ENCODE measurements at places on chromosomes 7 and 10.

- no peaks in the 10 kb centered on the region for H3K4me1 ChIP-seq
- H3K27me3 ChIP-seq, result no peaks in the 10 kb centered on the region
- no peak for DNase-seq
- H3K36me3 ChIP-seq, result no peaks in the 10 kb centered on the region
- no peak overlapping the region for H3K4me3 ChIP-seq
Observed at GRCh38 chr10:114367351-114368056, 36.8 kb downstream of the AFAP1L2 start.

- H3K27ac ChIP-seq, result no peak overlapping the region
- peaks cover 21% of the 10 kb centered on the region for H3K27me3 ChIP-seq
- peak overlapping the region; percentile 72 for H3K4me3 ChIP-seq
- peaks cover 44% of the 10 kb centered on the region for H3K4me1 ChIP-seq
- DNase-seq, result no peak
Observed at GRCh38 chr7:1667566-1668395, 2.3 kb upstream of the ELFN1 start.

- peak overlapping the region; percentile 65 for H3K4me3 ChIP-seq
- H3K4me1 ChIP-seq, result peaks cover 42% of the 10 kb centered on the region
- H3K27ac ChIP-seq, result peak overlapping the region; percentile 97
Observed at GRCh38 chr7:99325001-99325493, 651 bp upstream of the ARPC1A start.

- H3K4me3 ChIP-seq, result no peak overlapping the region
- H3K27ac ChIP-seq, result no peak overlapping the region
Observed at GRCh38 chr7:18353339-18353738, 142.2 kb upstream of the HDAC9 start.

DNA sequence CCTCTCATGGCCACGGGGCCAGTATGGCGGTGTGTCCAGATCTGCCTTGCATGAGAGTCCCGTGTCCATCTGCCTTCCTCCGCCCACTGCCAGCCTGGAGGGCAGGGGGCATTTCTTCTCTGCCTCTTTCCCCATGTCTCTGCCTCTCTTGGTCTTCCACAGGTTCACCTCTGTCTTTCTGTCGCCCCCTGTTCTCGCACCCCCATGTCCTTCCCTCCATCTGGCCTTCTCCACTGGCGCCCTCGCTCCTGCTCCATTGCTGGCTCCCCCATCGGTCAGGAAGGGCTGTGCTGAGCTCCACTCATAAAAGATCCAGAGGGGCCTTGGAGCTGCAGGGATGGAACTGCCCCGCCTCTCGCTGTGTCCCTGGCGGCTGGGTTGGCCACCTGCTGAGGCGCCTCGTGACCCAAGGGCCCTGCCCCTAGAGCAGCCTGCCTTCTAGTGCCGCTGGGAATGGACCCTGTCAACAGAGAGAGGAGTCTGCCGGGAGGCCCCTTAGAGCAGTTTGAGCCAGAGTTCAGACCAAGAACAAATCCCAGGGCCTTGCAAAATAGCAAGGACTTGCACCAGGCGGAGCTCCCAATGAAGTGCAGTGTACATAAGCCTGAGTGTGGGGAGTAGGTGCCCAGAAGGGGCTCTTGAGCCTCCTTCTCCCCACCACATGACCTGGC lies 42.0 kb downstream of the GOLGA7B start:
- H3K27me3 ChIP-seq, result no peaks in the 10 kb centered on the region
- no peaks in the 10 kb centered on the region for H3K36me3 ChIP-seq
- no peak overlapping the region for H3K4me3 ChIP-seq
- DNase-seq, result no peak
- H3K27ac ChIP-seq, result no peak overlapping the region

GRCh38 chr7:38681882-38682281 lies 50.7 kb upstream of the AMPH start:
- no peaks in the 10 kb centered on the region for H3K4me1 ChIP-seq
- no peak overlapping the region for H3K4me3 ChIP-seq
- H3K27me3 ChIP-seq, result peaks cover 4% of the 10 kb centered on the region
- no peak for DNase-seq
- no peak overlapping the region for H3K27ac ChIP-seq

DNA sequence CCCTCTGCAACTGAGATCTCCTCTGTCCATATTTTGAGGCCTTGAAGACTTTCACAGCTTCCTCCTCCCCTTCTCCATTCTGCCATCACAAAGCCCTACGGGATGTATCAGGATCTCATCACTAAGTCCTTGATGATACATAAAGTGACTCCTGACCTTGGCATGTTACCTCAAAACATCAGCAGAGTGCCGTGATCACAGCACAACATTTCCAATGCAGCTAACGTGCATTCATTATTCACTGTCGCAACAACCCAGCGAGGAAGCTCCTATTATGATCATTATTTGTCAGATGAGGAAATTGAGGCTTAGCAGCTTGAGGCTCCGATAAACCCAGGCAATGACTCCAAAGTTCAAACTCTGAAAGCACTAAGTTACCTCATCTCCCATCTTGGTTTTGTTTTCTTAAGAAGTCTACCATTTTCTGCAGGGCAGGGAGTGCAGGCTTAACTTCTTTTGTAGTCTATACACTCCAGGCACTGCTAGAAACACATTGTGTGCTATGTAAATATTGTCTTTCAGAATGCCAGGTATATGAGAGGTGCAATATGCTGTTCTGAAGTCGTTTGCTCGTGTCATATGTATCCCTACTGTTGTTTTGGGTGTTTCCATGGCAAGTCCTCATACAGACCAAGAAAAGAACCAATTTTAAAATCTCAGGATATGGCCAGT lies 80.6 kb upstream of the C1QL3 start:
- H3K27ac ChIP-seq, result no peak overlapping the region
- no peaks in the 10 kb centered on the region for H3K4me1 ChIP-seq
- no peaks in the 10 kb centered on the region for H3K27me3 ChIP-seq
- H3K36me3 ChIP-seq, result no peaks in the 10 kb centered on the region
- no peak overlapping the region for H3K4me3 ChIP-seq

- H3K27me3 ChIP-seq, result no peaks in the 10 kb centered on the region
- no peak overlapping the region for H3K4me3 ChIP-seq
- H3K4me1 ChIP-seq, result no peaks in the 10 kb centered on the region
- no peak overlapping the region for H3K27ac ChIP-seq
Observed at GRCh38 chr7:135833642-135834041, 85.0 kb upstream of the FAM180A start.

DNA sequence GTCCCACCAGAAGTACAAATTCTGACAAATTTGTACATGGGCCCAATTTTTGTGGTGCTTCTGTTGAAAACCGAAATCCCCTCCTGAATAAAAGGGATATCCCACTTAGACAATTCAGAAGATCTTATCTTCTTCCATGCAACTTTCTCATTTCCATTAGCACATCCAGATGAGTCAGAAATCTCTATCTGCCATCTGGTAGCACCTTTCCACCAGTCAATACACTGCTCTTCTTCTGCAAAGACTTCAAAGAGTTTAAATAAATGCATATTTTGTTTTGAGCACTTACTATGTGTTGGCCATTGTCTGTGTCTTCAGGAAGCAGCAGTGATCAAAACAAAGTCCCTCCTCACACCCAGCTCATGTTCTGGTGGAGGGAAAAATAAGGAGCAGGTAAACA lies 12.7 kb upstream of the KLF6 start:
- H3K4me3 ChIP-seq, result no peak overlapping the region
- H3K36me3 ChIP-seq, result no peaks in the 10 kb centered on the region
- H3K27ac ChIP-seq, result no peak overlapping the region
- peaks cover 22% of the 10 kb centered on the region for H3K4me1 ChIP-seq

DNA sequence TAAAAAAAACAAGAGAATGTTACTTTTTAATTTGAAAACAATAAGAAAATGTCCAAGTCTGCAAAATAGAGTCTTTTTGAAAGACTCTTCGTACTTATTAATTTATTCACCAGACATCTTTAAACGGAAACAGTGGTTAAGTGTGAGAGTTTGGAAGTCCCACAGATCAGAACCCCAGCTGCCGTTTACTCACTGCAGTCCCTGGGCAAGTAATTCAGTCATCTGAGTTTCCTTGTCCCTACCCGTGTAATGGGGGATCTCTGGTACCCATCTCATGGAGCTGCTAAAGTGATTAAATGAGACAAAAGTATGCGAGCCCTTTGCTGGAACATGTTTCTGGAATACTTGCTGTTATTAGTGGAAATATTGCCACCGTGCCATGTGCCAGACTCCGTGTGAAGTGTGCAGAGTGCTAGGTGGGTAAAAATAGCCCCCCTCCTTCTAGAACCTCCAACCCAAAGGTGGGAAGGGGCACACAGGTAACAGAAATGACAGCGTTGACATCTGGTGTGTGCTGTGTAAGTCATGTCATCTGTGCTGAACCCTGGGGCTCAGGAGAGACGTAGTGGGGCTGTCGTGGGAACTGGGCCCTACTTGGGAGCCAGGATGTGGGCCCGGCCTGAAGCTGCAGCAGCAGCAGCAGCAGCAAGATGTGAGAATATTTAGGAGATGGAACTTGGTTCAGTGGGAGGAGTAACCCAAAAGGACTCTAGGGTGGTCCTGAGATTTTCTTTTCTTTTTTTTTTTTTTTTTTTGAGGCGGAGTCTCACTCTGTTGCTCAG lies 140.5 kb downstream of the CUX1 start:
- peak; percentile 59 for DNase-seq
- no peaks in the 10 kb centered on the region for H3K27me3 ChIP-seq
- peaks cover 5% of the 10 kb centered on the region for H3K36me3 ChIP-seq
- peak overlapping the region; percentile 84 for H3K27ac ChIP-seq
- H3K4me3 ChIP-seq, result no peak overlapping the region
- H3K4me1 ChIP-seq, result peaks cover 59% of the 10 kb centered on the region

- H3K4me1 ChIP-seq, result no peaks in the 10 kb centered on the region
- H3K4me3 ChIP-seq, result no peak overlapping the region
Observed at GRCh38 chr7:953547-954327, 743 bp downstream of the ADAP1 start.

GRCh38 chr10:51530541-51530940 lies 168.9 kb downstream of the CSTF2T start:
- no peaks in the 10 kb centered on the region for H3K36me3 ChIP-seq
- no peak overlapping the region for H3K4me3 ChIP-seq
- no peaks in the 10 kb centered on the region for H3K4me1 ChIP-seq

- no peaks in the 10 kb centered on the region for H3K36me3 ChIP-seq
- no peak overlapping the region for H3K27ac ChIP-seq
Observed at GRCh38 chr10:11702264-11702663, 39.9 kb upstream of the ECHDC3 start.

- DNase-seq, result no peak
- peaks cover 17% of the 10 kb centered on the region for H3K27me3 ChIP-seq
- H3K4me1 ChIP-seq, result no peaks in the 10 kb centered on the region
- H3K36me3 ChIP-seq, result no peaks in the 10 kb centered on the region
- no peak overlapping the region for H3K4me3 ChIP-seq
- no peak overlapping the region for H3K27ac ChIP-seq
Observed at GRCh38 chr10:118394301-118395200, 52.4 kb upstream of the FAM204A start.

DNA sequence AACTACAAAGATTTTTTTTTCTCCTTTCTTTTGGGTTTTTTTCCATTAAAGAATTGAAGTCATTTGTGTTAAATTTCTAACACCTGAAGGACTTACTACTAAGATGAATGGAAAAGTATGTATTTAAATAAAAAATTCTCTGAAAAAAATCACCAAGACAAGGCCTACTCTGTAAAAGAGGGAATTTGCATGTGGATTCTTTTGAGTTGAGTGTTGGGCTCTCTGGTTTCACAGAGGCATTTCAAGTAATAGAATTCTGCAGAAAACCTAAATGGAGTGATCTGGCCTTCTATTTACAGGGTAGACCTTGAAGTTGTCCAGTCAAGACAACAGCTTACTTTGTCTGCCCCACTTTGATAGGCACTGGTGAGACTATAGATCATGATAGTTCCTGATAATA lies 4.1 kb downstream of the LRRC17 start:
- peaks cover 4% of the 10 kb centered on the region for H3K27me3 ChIP-seq
- H3K27ac ChIP-seq, result no peak overlapping the region
- no peak overlapping the region for H3K4me3 ChIP-seq
- no peaks in the 10 kb centered on the region for H3K4me1 ChIP-seq
- no peaks in the 10 kb centered on the region for H3K36me3 ChIP-seq
- DNase-seq, result no peak

GRCh38 chr10:10814069-10814468 lies 203.6 kb upstream of the CELF2 start:
- no peaks in the 10 kb centered on the region for H3K4me1 ChIP-seq
- no peak overlapping the region for H3K27ac ChIP-seq
- no peaks in the 10 kb centered on the region for H3K36me3 ChIP-seq
- no peaks in the 10 kb centered on the region for H3K27me3 ChIP-seq

- peaks cover 3% of the 10 kb centered on the region for H3K27me3 ChIP-seq
- H3K4me1 ChIP-seq, result no peaks in the 10 kb centered on the region
- no peak overlapping the region for H3K27ac ChIP-seq
Observed at GRCh38 chr10:10959666-10960065, 58.0 kb upstream of the CELF2 start.

GRCh38 chr7:133040178-133040577 lies 41.7 kb downstream of the CHCHD3 start:
- H3K4me1 ChIP-seq, result no peaks in the 10 kb centered on the region
- no peak overlapping the region for H3K4me3 ChIP-seq
- no peak for DNase-seq
- peaks cover 2% of the 10 kb centered on the region for H3K36me3 ChIP-seq
- no peaks in the 10 kb centered on the region for H3K27me3 ChIP-seq
- no peak overlapping the region for H3K27ac ChIP-seq

GRCh38 chr7:67309764-67310549 lies 313.3 kb downstream of the TYW1 start:
- DNase-seq, result no peak
- no peaks in the 10 kb centered on the region for H3K27me3 ChIP-seq
- H3K36me3 ChIP-seq, result peaks cover 86% of the 10 kb centered on the region

- H3K27ac ChIP-seq, result no peak overlapping the region
- H3K4me3 ChIP-seq, result no peak overlapping the region
- H3K4me1 ChIP-seq, result no peaks in the 10 kb centered on the region
- no peaks in the 10 kb centered on the region for H3K27me3 ChIP-seq
Observed at GRCh38 chr7:33554046-33554445, 351.3 kb upstream of the BMPER start.

GRCh38 chr7:129471402-129471827 lies 30.9 kb upstream of the SMKR1 start:
- no peaks in the 10 kb centered on the region for H3K4me1 ChIP-seq
- H3K36me3 ChIP-seq, result no peaks in the 10 kb centered on the region
- no peak overlapping the region for H3K4me3 ChIP-seq
- no peaks in the 10 kb centered on the region for H3K27me3 ChIP-seq
- no peak for DNase-seq

DNA sequence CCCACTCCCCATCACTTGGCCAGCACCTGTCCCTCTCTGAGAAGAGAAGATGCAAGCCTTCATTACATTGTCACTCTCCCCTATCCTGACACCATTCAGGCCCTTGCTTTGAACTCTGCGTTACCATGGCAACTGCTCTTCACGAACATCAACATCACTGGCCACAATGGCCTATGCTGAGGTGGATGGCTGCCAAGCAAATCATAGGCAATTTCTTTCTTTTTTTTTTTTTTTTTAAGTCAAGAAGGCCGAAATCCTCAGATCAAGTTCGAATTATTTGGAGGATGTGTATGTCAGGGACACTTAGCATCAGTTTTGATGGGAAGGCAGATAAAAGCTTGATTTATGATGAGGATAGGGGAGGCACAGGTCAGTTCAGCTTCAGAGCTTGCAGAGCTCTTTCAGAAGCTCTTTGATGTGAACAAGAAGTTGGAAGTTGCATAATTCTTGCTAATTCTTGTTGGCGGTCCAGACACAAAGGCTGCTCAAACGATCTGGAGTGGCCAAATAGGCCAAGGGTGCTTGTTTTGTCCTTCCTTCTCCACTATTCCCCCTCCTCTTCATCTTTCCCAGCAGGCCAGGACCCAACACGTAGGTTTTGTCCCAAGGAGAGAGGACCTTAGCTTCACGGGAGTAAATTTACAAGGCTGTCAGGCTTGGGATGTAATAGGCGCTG lies 179.9 kb upstream of the NPVF start:
- no peak overlapping the region for H3K27ac ChIP-seq
- H3K27me3 ChIP-seq, result no peaks in the 10 kb centered on the region
- no peaks in the 10 kb centered on the region for H3K36me3 ChIP-seq
- H3K4me1 ChIP-seq, result no peaks in the 10 kb centered on the region
- no peak for DNase-seq

All from DND-41 (cell line).